ENCODE measurements at places on chromosomes 12 and 14. TPM values are rescaled to one million over a fixed set of nuclear protein-coding genes. Genes with fewer than 3 reads are reported as not detected.

The MORN3 gene
- total RNA-seq: 0.99 TPM

The HOXC4 gene
- total RNA-seq: not detected

The NRIP2 gene
- total RNA-seq: 3.7 TPM

The CIROP gene
- total RNA-seq: not detected

The GLT1D1 gene
- total RNA-seq: 8.6 TPM

The RBP5 gene
- total RNA-seq: 1.4 TPM

The OR4E1 gene
- not detected for total RNA-seq

The CCDC175 gene
- 8.6 TPM for total RNA-seq

The OTOGL gene
- total RNA-seq: 0.60 TPM

The NGB gene
- 1.4 TPM for total RNA-seq

The KITLG gene
- 38.0 TPM for total RNA-seq

The SLC25A47 gene
- total RNA-seq: 0.22 TPM

The GALC gene
- total RNA-seq: 53.4 TPM

The CEBPE gene
- not detected for total RNA-seq

The TTC6 gene
- 0.88 TPM for total RNA-seq

The CCT2 gene
- total RNA-seq: 230 TPM

The TUNAR gene
- total RNA-seq: 6.1 TPM

The KRT82 gene
- not detected for total RNA-seq

The C12orf50 gene
- 0.22 TPM for total RNA-seq

The C12orf54 gene
- total RNA-seq: not detected

The CELA1 gene
- total RNA-seq: not detected
